ENCODE measurements at places on chromosomes 4 and X. TPM values are rescaled to one million over a fixed set of nuclear protein-coding genes. Genes with fewer than 3 reads are reported as not detected.

Gene PCDH19
- total RNA-seq = not detected

Gene CLTRN
- 0.38 TPM for total RNA-seq

DNA sequence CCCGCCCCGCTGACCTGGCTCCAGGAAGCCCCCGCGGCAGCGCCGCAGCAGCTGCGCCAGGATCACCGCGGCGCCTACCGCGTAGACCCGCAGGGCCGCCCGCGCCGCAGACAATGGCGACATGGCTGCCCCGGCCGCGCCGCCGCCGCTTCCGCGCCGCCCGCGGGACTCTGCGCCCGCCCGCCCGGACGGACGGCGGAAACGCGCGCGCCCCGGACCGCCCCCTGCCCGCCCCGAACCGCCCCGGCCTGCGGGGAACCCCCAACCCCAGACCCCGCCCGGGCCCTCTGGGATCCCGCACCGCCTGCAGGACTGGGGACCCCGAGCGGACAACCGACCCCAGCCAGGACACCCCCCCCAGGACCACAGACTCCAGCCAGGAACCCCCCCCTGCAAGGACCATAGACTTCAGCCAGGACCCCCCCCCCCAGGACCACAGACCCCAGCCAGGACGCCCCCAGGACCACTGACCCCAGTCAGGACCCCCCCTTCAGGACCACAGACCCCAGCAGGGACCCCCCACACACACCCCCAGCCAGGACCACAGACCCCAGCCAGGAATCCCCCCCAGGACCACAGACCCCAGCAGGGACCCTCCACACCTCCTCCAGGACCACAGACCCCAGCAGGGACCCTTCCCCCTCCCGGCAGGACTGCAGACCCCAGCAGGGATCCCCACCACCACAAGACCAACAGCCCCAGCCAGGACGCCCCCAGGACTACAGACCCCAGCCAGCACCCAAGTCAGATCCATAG lies at the start of the genes DHRSX and ZBED1:
Gene DHRSX (minus strand): TSS at position 174 of the 756 bp plus-strand sequence. CDS start 51 bp downstream, at position 123.
Gene ZBED1 (minus strand): TSS at position 174 of the 756 bp plus-strand sequence. CDS start 10,257 bp downstream, outside the sequence.
- peak within 1 kb of the TSS; percentile 74 for H3K4me3 ChIP-seq
- H3K27ac ChIP-seq = peak within 1 kb of the TSS; percentile 87
- peaks cover 23% of the 10 kb centered on the region for H3K4me1 ChIP-seq
- peaks cover 21% of the 10 kb centered on the region for H3K36me3 ChIP-seq

Gene SRPX2
- not detected for total RNA-seq

GRCh38 chr4:127145006-127145540 lies 487.7 kb upstream of the INTU start:
- H3K27ac ChIP-seq = no peak overlapping the region
- no peaks in the 10 kb centered on the region for H3K4me1 ChIP-seq
- no peak for DNase-seq
- H3K27me3 ChIP-seq = no peaks in the 10 kb centered on the region
- no peak overlapping the region for H3K4me3 ChIP-seq
- no peaks in the 10 kb centered on the region for H3K36me3 ChIP-seq

- H3K27ac ChIP-seq = no peak overlapping the region
- H3K36me3 ChIP-seq = no peaks in the 10 kb centered on the region
- H3K4me1 ChIP-seq = peaks cover 2% of the 10 kb centered on the region
- no peak overlapping the region for H3K4me3 ChIP-seq
- no peaks in the 10 kb centered on the region for H3K27me3 ChIP-seq
- DNase-seq = no peak
Measured at GRCh38 chrX:47503151-47503550, 20.1 kb upstream of the ZNF41 start.

Gene TRIM75
- total RNA-seq = not detected

Gene UGT2B17
- total RNA-seq = not detected

Gene DCAF12L2
- not detected for total RNA-seq

DNA sequence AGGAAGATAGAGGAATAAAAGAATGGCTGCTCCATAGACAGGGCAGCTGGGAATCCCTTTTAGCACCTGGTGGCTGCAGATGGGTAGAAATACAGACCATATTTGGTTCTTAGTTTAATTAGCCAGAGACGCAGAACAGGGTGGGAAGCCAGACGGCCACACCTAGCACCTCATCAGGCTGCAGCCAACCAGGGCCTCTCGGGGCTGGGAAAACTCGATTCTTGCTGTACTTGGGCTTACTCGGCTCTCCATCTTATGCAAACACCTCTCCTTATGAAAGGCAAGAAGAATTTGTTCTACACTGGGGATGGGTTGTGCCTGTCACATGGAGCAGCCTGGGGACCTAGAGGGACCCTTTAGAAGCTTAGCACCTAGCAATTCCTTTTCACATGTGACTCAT lies 19.7 kb downstream of the IRAK1 start:
- no peak for DNase-seq
- H3K4me1 ChIP-seq = peaks cover 14% of the 10 kb centered on the region
- H3K4me3 ChIP-seq = no peak overlapping the region
- no peaks in the 10 kb centered on the region for H3K27me3 ChIP-seq

DNA sequence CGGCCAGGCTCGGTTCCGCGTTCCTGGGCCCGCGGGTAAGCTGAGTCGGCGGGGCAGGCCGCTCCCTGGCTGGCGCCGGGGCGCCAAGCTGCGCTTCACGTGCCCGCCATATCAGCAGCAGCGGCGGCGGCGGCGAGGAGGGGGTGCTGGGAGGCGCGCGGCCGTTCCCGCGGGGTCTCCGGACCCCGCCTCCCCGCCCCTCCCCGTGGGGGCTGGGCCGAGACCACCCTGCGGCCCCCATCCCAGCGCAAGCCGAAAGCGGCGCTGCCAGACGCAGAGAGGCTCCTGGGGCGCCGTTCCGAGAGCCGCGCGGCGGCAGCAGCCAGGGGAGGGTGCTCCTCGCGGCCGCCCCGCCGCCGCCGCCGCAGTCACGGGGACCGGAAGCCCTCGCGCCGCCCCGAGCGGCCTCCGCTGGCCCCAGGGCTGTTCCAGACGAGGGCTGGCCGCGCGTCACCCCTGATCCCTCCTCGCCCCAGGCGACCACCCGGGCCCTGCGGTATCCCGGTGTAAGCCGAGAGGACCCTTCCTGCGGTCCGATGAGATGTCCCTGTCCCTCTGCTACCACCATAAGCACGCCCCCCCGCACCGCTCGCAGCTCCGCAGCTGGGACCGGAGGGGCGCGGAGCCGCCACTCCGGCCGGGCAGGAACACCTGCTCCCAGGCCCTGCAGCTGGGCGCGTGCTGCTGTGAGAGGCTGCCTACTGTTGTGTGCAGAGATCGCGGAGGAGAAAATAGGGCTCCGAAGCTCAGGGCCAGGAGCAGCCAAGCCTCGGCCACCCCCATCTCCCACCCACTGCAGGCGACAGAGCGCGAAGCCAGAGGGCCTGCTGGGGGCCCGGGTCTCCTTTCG lies 7.5 kb upstream of the BCOR start:
- no peaks in the 10 kb centered on the region for H3K27me3 ChIP-seq
- H3K36me3 ChIP-seq = no peaks in the 10 kb centered on the region
- H3K4me3 ChIP-seq = peak overlapping the region; percentile 75
- no peak for DNase-seq
- H3K27ac ChIP-seq = peak overlapping the region; percentile 80

Gene SPP1
- total RNA-seq = not detected

GRCh38 chr4:11495291-11495690 lies 66.6 kb upstream of the HS3ST1 start:
- H3K27ac ChIP-seq = no peak overlapping the region
- H3K36me3 ChIP-seq = no peaks in the 10 kb centered on the region
- H3K4me3 ChIP-seq = no peak overlapping the region
- peaks cover 9% of the 10 kb centered on the region for H3K4me1 ChIP-seq

DNA sequence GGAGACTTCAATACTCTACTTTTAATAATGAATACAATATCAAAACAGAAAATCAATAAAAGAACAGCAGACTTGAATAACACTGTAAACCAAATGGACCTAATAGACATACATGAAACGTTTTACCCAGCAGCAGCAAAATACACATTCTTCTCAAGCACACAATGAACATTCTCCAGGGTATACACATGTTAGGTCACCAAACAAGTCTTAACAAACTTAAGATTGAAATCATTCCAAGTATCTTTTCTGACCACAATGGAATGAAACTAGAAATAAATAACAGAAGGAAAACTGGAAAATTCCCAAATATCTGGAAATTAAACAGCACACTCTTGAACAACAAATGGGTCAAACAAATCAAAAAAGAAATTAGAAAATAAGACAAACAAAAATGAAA lies 145.0 kb upstream of the CT83 start:
- H3K36me3 ChIP-seq = no peaks in the 10 kb centered on the region
- no peak overlapping the region for H3K27ac ChIP-seq
- no peak overlapping the region for H3K4me3 ChIP-seq
- H3K4me1 ChIP-seq = no peaks in the 10 kb centered on the region
- no peaks in the 10 kb centered on the region for H3K27me3 ChIP-seq
- DNase-seq = no peak

Gene GPAT3
- 2.7 TPM for total RNA-seq

DNA sequence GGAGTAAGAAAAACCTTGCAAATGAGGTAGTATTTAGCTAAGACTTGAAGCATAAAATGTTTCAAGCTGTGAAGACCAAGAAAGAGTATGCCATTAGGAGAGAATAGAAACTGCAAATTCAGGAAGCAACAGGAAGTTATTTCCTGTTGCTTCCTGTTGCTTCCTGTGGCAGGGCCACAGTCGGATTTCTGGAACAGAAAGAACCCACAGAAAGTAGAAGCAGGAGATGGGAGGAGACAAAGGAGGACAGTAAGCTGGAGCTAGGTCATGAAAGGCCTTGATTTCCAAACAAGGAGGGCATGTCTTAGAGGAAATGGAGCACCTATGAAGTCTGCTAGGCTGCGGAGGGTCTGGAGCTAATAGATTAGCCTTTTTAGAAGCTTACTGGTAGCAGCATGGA lies 17.2 kb downstream of the ASB11 start:
- H3K36me3 ChIP-seq = no peaks in the 10 kb centered on the region
- no peak overlapping the region for H3K27ac ChIP-seq
- DNase-seq = no peak
- H3K4me3 ChIP-seq = no peak overlapping the region

DNA sequence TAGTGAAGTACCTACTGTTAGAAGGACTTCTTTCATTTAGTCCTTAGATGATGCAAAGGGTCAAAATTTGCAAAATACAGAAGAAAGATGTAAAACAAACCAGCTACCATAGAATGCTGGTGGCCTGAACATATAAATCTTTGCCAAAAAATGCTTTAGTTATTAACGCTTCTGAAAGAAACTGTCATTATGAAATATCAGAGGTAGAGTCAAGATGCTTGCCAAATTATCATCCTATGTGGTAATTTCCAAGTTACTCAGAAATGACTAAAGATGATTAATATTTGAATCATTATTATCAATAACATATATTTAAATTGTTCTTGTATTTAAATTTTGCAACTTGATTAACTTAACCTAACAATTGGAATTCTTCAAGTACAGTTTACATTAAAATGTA lies 588.4 kb upstream of the FAM241A start:
- H3K27me3 ChIP-seq = no peaks in the 10 kb centered on the region
- H3K36me3 ChIP-seq = no peaks in the 10 kb centered on the region
- H3K27ac ChIP-seq = no peak overlapping the region
- no peaks in the 10 kb centered on the region for H3K4me1 ChIP-seq
- no peak for DNase-seq

DNA sequence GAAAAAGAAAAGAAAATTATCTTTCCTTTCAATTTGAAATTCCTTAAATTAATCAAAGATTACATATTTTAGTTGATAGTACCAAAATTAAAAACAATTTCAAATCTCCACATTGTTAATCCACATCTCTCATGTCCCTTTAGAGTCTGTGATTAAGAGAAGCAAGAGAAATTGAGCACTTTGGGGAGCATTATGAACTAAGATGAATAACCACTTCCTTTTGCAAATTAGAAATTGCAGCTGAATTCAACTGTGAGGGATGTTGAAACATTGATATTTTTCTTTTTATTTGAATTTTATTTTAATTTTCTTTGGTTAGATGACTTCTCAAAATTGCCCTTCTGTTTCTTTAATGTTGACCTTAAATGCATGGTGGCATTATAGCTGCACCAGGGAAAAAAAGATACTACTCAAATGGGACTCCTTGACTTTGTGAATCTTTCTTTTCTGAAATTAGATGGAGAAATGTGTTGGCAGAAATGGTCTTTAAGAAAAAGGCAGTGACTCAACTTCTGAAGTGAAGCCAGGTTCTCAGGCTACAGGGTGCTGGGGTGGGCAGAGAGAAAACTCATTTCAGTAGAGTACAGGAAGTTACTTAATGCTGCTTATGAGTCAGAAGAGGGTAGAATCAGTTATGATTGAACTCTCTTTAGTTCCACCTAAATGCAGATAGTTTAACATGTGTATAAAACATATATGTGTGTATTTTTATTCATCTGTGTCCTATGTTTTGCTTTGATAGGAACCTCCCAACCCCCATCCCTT lies 92.0 kb upstream of the TNIP3 start:
- peak overlapping the region; percentile 95 for H3K27ac ChIP-seq
- H3K27me3 ChIP-seq = no peaks in the 10 kb centered on the region
- DNase-seq = peak; percentile 79
- H3K4me3 ChIP-seq = peak overlapping the region; percentile 52
- peaks cover 52% of the 10 kb centered on the region for H3K4me1 ChIP-seq

GRCh38 chr4:179605196-179605595 lies 2163.0 kb upstream of the AGA start:
- no peaks in the 10 kb centered on the region for H3K4me1 ChIP-seq
- H3K4me3 ChIP-seq = no peak overlapping the region
- no peak overlapping the region for H3K27ac ChIP-seq

DNA sequence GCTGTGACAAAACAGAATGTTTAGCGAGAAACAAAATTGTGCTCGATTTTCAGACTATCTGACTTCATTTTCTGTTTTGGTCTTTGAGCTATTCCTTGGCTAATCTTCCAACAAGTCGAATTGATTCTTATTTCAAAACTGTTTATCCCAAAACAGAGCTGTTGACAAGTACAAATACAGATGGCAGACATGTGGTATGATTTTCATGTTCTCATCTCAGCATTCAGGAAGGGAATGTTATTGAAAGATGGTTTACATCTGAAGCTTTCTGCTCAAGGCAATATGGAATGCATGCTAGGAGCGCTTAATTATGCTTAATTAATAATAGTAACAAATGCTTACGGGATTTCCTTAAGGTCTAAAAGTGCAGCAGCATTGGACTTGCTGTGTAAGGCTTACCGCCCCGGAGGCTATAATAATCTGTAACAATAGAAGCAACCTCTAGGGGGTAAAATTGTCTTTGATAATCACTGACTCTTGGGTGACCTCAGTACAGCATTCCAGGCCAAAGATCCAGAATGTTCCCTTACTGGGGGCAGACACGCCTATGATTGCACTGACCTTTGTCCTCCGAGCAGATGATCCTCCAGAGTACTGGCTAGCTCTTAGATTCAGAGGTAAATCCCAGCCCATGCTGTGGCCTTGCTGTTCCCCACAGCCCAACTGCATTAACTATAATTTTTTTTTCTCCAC lies 16.4 kb downstream of the LSM6 start:
- no peak overlapping the region for H3K4me3 ChIP-seq
- no peak overlapping the region for H3K27ac ChIP-seq
- H3K36me3 ChIP-seq = peaks cover 27% of the 10 kb centered on the region
- peaks cover 2% of the 10 kb centered on the region for H3K4me1 ChIP-seq
- DNase-seq = no peak

Gene ZNF711
- total RNA-seq = 1.1 TPM

Measured in activated CD8-positive, alpha-beta T cell treated with anti-CD3 and anti-CD28 coated beads for 36 hours (primary cell).